Globus pallidus (tissue), 1 donor: ENCODE measurements at places on chromosomes 16 and 17.
A peak's percentile ranks its signal among the peaks of the same experiment; 100 is the strongest.

GRCh38 chr17:10197721-10198508 is 491 bp downstream of the GAS7 start:
- no peak for DNase-seq

GRCh38 chr16:69903865-69904415 is 47.2 kb upstream of the CLEC18A start:
- DNase-seq, result no peak

DNA sequence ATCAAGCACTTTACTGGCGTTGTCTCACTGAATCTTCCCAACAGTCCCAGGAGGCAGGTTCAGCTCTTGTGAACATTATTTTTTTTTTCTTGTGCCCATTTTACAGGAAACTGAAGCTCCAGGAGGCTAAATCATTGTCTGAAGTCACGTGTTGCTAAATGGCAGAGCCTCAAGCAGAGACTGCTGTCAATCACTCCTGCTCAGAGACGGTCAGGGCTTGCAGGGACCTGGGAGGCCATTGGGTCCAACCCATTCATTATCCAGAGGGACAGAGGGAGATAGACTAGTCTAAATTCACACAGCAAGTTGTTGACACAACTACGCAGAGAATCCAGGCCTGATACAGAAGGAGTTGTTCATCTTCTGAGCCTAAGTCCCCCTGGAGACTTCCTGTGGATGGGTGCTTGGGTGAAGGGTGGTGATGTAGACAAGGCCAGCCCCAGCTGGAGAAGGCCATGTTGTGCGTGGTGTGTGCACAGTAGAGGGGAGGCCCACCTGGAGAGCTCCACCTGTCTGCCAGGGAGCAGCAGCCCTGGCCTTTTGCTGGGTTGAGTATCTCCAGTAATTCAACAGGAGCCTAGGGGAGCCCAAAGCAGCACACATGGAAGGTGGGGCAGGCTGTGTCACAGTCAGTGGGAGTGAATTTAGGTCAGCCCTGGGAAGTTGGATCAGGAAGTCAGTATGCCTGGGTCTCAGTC is 24.3 kb upstream of the C1QL1 start:
- no peak for DNase-seq

DNA sequence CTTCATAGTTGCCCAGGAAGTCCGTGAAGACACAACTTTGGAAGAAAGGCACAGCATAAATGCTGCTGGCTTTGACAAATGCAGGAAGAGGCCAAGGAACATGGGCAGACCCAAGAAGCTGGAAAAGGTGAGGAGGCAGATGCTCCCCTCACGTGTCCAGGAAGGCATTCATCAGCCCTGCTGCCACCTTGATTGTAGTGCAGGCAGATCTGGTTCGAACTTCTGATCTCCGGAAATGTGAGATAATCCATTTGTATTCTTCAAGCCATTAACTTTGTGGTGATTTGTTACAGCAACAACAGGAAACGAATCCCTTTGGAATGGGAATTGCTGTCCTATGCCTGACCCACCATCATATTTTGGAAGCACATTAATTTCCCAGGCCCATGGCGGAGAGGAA is 28.5 kb upstream of the LCMT1 start:
- no peak for DNase-seq

- DNase-seq, result no peak
These were observed 477.7 kb downstream of the HS3ST4 start for GRCh38 chr16:26169473-26169872.

DNA sequence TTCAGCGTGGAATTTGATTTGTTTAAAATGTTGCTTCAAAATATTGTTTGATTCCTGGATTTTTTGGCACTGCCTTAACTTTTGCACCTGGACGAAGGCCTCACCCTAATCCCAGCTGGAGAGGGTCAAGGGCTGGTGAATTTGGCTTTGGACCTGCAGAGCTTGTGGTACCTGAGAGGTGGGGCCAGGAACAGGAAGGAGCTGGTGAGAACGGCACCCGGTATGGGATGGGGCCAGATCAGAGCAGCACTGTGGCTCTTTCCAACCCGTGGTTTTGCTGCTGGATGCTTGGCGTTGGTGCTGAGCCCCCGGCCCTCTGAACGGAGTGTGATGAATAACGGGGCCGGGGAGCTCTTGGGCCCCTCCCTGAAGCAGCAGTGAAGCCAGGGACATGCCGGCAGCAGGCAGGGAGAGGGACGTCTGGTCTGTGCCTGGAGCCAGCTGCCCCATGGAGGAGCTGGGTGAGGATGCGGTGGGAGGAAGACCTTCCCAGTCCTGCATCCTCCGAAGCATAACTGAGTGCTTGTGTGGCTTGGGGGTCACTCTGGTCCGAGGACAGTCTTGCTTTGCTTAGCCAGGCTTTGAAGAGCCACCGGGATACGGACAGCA is 275.4 kb downstream of the SEC14L1 start:
- no peak for DNase-seq

- DNase-seq, result no peak
These were observed 2.8 kb downstream of the PRKCB start for GRCh38 chr16:23838485-23839142.

- DNase-seq, result no peak
These were observed 275.8 kb downstream of the FOXL1 start for GRCh38 chr16:86854058-86854621.

DNA sequence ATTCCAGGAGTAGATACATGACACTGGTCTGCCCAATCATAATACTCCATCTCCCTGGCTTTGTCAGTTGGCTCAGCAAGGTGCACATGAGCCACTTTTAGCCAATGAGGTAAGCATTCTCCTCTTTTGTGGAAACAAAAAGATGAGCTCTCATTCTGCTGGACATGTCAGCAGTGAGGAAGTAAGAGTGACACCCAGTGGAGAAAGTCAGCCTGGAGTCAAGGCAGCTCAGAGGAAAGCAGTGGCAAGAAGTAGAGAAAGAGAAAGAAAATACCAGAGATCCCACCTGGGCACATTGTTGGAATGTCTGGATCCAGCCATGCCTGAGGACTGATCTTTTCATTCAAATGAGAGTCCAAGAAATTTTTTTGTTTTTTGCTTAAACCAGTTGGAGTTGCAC is 496.9 kb upstream of the C16orf82 start:
- DNase-seq, result peak; percentile 36

DNA sequence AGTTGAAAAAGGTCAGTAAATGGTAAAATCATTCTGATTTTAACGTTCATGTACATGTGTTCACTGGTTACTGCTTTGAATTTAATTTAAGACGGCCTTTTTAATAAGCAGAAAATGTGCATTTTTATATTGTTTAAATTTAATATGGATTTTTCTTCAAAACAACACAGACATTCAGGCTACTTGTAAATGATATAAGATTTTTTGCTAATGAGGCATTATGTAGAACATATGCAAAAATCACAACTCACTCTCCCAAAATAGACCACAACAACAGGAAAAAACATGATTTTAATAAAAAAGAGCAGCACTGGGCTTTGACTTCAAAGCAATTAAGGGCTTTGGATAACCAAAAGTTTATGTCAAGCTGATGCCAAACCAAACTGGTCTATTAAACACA is 22.3 kb downstream of the RPGRIP1L start:
- no peak for DNase-seq

GRCh38 chr17:34999456-34999855 is 19.1 kb downstream of the LIG3 start:
- no peak for DNase-seq

- DNase-seq, result no peak
These were observed 6.9 kb downstream of the PHOSPHO1 start for GRCh38 chr17:49223517-49224197.

DNA sequence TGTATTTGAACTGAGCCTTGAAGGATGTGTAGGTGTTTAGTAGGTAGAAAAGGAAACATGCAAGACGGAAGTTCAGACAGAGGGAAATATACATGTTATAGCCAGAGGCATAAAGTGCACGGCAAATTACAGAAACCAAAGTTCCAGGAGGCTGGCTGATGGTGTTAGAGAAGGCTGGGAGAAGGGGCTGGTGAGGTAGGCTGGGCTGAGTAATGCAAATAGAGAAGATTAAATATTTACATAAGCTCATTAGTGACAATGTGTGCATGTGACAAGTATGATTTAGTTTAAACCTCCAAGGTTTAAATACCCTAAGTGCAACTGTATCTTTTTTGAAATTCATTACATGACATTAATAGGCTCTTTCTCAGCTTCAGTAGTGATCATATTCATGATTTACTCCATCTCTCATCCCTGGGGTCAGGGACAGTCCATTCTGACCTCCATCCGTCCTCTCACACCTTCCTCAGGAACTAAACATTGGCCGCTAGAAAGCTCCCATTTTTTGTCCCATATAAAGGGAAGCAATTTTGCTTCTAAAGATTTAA is 399.8 kb upstream of the SALL1 start:
- DNase-seq, result no peak

DNA sequence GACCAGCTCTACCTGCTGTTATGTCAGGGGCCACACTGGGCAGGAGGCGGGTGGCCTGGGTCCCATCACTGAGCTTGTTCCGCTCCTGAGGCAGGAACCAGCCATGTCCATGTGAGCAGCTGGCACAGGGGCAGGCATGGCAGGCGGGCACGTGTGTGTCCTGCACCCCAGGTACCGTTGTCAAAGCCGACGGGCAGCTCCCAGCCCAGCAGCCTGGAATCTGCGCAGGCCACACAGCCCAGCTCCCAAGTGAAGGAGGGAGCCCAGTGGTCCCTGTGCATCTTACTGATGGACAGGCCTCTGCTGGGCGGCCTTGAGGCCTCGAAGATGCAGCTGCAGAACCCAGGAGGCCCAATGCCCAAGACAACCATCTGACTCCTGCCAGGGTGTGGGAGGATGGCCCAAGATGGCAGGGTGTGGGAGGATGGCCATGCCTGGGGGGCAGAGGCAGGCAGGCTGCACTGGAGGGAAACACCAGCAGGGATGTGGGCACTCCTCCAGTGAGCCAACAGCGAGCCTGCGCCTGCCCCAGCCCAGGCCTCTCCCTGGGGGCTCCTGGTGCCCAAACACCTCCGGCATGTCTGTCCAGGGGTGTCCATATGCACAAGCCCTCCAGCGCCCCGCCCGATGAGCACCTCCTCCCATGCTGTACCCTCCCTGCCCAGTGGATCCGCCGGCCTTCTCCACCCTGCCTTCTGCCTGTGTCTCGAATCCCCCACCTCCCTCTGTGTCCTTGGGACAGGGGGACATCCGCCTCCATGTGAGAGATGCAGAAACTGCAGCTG is 12.8 kb downstream of the FAM83G start:
- DNase-seq, result no peak

GRCh38 chr17:79706931-79707850 is 23.6 kb upstream of the ENPP7 start:
- DNase-seq, result peak; percentile 45

DNA sequence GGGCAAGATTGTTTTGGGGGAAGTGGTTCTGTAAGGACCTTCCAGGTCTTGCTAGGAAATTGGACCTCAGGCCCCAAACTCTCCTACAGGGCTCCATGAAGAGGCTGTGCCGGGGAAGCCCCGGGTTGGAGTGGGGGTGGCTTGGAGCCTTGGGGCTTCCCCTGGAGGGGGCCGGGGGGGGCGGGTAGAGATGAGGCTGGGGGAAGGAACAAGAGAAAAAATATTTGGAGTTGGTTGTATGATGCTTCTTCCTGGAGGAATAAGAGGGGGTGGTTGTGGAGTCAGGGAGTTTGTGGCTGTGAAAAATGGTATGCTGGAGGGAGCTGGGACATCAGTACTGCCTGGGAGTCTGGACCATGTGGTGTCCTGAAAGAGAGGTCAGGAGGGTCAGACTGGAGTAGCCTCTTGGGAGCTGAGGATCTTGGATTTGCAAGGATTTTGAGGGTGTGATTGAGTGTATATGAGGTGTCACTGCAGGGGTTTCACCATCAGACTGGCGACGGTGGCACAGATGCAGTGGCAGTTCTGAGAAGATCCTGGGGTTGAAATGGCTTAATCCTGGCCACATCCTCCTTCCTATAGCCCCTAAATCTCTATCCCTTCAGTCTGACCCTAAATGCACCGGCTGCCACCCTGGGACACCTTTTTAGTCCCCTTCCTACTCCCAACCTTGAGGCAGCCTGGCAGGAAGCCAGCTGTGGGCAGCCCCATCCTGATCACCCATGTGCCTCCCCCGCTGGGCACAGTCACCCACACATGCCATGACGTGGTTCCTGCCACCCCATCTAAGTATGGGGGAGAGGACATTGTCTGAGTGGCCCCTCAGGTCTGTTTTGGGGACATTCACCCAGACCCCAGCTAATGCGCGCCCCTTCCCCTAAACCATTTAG is 10.9 kb downstream of the RARA start:
- no peak for DNase-seq

- DNase-seq, result no peak
These were observed 9.7 kb downstream of the MYO15A start for GRCh38 chr17:18117982-18118975.

DNA sequence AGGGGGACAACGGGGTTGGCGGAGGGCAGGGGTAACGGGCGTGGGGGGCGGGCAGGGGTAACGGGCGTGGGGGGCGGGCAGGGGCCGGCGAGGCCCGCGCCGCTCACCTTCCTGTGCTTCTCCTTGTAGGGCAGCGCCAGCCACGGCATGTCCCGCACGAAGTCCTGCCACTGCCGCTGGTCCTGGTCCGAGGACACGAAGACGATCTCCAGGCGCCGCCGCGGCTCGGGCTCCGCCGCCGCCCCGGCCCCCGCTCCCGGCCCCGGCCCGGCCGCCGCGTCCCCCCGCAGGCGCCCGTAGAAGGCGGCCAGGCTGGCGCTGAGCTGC is 401 bp downstream of the NXN start:
- DNase-seq, result no peak

GRCh38 chr17:1957037-1957436 is 68.1 kb downstream of the RTN4RL1 start:
- no peak for DNase-seq

- DNase-seq, result no peak
These were observed 830 bp downstream of the SPHK1 start for GRCh38 chr17:76384987-76385891.

DNA sequence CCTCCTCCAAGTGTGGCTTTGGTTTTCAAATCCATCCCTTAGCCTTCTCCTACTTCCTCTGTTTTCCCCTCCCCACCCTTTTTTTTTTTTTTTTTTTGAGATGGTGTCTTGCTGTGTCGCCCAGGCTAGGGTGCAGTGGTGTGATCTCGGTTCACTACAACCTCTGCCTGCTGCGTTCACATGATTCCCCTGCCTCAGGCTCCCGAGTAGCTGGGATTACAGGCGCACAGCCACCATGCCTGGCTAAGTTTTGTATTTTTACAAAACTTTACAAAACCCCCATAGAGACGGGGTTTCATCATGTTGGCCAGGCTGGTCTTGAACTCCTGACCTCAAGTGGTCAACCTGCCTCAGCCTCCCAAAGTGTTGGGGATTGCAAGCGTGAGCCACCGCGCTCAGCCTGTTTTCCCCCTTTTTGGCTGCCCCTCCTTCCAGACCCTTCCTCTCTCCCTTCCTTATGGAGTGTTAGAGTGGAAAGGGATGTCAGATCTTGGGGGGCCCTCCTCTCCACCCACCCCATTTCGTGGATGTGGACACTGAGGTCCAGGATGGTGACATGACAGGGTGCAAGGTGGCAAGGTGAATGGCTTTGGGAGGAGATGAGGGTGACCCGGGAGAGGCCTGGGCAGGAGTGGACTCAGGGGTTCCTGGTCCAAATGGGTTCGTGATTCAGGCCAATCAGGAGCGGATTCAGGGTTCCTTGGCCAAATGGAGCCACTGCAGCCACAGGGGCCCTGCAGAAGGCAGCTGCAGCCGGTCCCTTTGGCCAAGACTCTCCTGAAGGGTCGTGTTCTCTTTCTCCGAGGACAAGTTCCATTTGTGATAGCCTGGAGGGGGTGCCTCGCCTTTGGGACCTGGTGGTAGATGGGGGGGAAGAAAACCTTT is 4.8 kb downstream of the ABCC1 start:
- DNase-seq, result no peak
